ENCODE measurements at places on chromosomes 13 and 19. TPM values are rescaled to one million over a fixed set of nuclear protein-coding genes. Genes with fewer than 3 reads are reported as not detected.
A peak's percentile ranks its signal among the peaks of the same experiment; 100 is the strongest.

- no peak for DNase-seq
Measured at GRCh38 chr13:108595436-108596274, 33.8 kb upstream of the MYO16 start.

GRCh38 chr13:110424569-110425443 lies 117.7 kb downstream of the COL4A2 start:
- DNase-seq = no peak

GRCh38 chr13:27005976-27006518 lies 165.6 kb downstream of the USP12 start:
- DNase-seq = peak; percentile 28

DNA sequence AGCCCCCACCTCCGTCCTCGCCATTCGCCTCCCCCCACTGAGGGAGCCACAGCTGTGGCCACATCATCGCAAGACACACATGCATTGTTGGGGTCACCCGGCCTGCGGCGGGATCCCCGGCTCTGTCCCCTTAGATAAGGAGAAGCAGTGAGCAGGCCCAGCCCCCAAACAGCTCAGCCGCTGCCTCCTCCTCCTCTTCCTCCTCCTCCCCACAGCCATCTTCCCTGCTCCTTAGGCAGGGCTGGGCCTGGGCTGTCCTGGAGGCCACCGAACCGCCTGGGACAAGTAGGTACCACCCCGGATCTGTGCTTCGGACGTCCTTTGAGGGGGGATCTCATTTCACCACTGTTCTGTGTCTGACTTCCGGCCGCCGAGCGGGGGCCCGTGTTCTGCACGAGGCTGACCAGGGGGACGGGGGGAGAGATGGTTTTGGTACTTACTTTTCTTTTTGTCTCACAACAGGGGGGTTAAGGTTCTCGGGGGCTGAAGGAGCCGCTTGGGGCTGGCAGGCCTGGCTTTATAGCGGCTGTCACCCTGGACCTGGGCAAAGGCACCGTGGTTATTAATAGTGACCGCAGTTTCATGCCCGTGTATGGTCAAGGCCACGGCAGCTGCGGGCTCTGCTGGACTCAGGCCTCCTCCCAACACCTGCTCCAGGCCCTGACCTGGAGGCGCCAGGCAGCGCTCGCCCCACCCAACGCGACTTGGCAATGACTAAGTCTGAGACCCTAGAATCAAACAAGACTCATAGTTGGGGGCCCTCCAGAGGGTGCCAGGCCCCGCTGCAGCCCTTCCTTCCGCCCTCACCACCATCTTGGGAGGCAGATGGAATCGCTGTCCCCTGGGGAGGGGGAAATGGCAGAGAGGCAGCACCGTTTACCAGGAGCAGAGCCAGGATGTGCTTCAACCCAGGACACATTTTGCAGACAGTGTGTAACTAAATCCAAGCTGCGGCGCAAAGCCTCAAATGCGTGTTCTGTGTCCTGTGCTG lies 18.3 kb downstream of the NMRK2 start:
- peak; percentile 91 for DNase-seq

- DNase-seq = no peak
Measured at GRCh38 chr19:43589678-43590077, 6.3 kb downstream of the IRGQ start.

DNA sequence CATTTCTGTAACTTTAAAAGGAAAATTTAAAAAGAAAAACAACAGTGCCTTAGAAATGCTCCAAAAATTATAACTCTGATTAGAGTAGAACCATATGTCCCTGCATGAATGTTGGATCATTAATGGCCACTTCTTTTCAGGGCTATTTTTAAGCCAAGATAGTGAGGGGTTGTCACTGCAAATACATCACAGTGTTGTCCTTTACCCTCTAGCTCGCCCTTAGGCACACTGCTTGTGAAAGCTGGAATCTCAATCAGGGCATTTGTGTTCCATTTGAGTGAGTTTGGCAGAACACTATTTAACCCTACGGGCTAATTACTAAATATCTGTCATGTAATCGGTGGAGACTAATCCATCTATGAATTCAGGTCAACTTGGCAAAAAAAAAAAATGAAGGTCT lies 212.2 kb downstream of the NHLRC3 start:
- DNase-seq = no peak

- no peak for DNase-seq
Measured at GRCh38 chr19:18306888-18307260, 16.0 kb downstream of the LSM4 start.

GRCh38 chr19:8054169-8054568 lies 1.6 kb downstream of the CCL25 start:
- DNase-seq = no peak

- no peak for DNase-seq
Measured at GRCh38 chr13:20798027-20798426, 24.3 kb upstream of the EEF1AKMT1 start.

GRCh38 chr13:32107973-32108372 lies 76.4 kb downstream of the FRY start:
- no peak for DNase-seq

DNA sequence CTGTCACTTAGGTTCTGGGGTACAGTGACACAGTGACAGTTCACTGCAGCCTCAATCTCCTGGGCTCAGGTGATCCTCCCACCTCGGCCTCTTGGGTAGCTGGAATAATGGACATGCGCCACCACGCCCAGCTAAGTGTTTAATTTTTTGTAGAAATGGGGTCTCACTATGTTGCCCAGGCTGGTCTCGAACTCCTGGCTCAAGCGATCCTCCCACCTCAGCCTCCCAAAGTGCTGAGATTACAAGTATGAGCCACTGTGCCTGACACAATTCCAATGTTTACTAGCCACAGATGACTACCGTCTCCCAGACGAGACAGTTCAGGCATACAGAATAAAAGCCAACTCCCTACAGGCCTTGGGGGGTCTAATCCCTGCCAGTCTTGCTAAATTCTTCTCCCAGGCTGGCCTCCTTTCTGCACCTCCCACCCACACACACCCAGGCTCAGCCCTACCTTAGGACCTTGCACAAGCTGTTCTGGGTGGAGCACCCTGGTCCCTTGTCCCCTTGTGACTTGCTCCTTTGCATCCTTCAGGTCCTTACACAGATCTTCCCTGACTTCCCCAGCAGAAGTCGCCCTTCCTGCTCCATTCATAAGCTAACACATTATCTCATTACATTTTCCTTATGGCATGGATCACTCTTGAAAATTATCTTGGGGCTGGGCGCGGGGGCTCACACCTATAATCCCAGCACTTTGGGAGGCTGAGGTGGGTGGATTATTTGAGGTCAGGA lies 106.4 kb downstream of the INSR start:
- DNase-seq = no peak

DNA sequence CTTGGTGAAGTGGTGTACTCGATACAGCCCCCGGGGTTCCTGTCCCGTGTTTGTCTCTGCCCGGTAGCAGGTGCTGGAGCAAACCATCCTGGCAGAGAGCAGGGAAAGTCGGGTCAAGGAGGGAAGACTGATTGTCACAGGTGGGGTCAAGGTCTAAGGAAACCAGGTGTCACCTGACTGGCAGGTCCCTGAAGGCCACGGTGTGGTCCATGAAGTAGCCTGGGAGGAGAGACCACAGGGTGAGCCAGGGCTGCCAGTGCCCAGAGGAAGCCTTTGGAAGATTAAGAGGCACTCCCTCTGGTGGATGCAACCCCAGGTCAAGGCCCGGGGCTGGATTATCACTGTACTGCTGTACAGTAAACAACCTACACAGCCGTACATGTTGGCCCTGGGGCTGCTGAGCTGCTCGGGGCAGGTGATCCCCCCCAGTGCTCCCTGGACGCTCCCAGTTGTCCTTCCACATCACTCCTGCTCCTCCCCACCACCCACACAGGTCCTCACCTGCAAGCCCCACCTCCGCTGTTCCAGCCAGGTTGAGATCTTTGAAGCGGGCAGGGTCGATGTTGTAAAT lies 6.0 kb upstream of the CCER2 start:
- peak; percentile 69 for DNase-seq

- DNase-seq = peak; percentile 65
Measured at GRCh38 chr13:79522583-79522982, 41.6 kb downstream of the NDFIP2 start.

Gene PROSER1
- 39.0 TPM for total RNA-seq

Gene CDADC1
- total RNA-seq = 7.9 TPM

All from SJCRH30 (cell line).